Aorta (tissue), 5 donors: ENCODE measurements at places on chromosomes 7 and 10. TPM values are rescaled to one million over a fixed set of nuclear protein-coding genes. Genes with fewer than 3 reads are reported as not detected.

DNA sequence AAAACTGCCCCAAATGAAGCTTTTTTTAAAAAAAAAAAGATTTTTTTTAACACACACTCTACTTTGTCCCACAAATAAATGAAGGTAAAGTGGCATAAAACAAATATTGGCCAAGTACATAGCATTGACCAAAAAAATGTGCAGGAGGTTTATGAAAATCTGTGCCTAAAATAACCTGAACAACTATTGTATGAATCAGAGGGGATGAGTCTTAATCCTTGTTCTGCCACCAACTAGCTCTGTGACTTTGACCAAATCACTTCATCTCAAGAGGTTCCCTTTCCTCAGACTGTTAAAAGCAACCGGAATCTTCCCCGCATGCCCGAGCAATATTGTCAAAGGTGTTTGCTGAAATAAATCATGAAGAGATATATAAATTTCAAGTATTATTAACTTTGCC is 150.4 kb upstream of the NEBL start:
- no peaks in the 10 kb centered on the region for H3K36me3 ChIP-seq
- H3K27ac ChIP-seq = no peak overlapping the region
- H3K4me3 ChIP-seq = no peak overlapping the region
- DNase-seq = no peak
- no peaks in the 10 kb centered on the region for H3K27me3 ChIP-seq

The OLAH gene
- not detected for total RNA-seq

DNA sequence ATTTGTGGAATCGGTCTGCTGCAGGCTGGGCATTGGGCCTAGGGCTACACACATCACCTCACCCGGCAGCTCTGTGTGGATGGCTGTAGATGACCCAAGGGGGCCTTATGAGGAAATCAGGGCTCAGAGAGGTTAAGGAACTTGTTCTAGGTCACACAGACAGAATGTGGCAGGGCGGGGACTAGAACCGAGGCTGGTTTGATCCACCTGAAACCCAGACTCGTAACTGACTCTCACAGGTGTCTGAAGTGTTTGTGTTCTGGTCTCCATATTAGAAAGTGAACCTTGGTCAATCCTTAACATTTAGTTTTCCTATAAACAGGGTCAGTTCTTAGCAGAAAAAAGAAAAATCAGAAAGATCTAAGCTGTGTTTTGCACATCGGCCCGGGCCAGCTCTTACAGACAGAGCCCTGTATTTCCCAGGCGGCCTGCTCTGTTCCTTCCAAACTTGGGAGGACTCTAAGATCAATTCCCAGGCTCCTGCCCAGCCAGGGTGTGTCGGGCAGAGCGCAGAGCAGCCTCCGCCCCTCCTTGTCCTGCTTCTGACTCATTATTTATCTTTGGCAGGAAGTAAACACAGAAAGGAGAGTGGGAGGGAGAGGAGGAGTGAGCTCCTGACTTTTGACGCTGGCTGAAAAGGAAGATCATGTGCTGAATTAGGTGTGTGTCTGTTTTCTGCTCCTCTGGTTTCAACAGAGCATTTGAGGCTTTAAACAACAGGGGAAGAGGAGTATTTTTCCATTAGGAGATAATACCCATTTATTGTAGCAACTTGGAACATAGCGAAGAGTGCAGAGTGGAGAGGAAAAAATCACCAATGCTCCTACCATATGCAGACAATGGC is 74.1 kb downstream of the TACC2 start:
- H3K36me3 ChIP-seq = no peaks in the 10 kb centered on the region
- H3K27me3 ChIP-seq = no peaks in the 10 kb centered on the region
- peak; percentile 87 for DNase-seq
- H3K4me3 ChIP-seq = no peak overlapping the region
- peak overlapping the region; percentile 0 for H3K27ac ChIP-seq

DNA sequence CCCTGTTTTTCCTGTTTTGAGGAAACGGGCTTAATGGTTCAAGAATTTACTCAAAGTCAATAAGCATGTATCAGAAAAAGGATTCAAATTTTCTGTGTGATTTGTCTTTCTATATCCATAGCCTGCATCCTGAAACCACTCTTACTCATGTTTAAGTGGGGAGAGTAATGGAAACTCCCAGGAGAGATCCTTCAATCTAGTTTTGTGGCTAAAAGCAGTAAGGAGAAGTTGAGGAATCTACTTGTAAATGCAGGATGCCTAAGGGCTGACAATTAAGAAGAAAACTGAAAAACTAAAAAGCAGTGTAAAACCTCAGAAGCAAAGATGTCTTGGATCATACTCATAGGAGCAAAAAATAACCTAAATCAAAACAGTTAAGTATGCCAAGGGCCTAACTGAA is 68.1 kb upstream of the GRID1 start:
- H3K36me3 ChIP-seq = no peaks in the 10 kb centered on the region
- no peaks in the 10 kb centered on the region for H3K27me3 ChIP-seq
- no peak for DNase-seq
- H3K4me3 ChIP-seq = no peak overlapping the region
- H3K4me1 ChIP-seq = no peaks in the 10 kb centered on the region
- no peak overlapping the region for H3K27ac ChIP-seq

DNA sequence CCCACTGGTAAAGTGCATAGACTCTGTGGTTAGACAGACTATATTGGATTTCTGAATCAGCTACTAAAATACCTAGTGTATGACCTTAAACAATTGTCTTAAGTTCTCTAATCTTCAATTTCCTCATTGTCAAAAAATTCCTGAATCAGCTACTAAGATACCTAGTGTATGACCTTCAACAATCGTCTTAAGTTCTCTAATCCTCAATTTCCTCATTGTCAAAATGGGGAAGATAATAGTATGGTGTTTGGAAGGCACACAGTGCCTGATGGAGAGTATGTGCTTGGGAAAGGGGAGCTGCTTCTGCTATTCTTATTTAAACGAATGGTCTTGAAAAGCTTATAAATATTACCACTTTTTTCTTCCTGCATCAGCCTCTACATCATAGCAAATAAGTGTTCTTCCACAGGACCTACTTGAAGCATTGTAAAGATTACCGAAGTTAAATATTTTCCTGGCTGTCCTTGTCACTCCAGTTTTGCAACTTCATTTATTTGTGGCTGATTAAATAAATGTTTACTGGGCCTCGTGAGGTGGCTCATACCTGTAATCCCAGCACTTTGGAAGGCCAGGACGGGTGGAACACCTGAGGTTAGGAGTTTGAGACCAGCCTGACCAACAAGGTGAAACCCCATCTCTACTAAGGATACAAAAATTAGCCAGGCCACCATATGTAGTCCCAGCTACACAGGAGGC is 64.4 kb upstream of the ITGA8 start:
- H3K27me3 ChIP-seq = no peaks in the 10 kb centered on the region
- no peak overlapping the region for H3K27ac ChIP-seq
- H3K4me1 ChIP-seq = no peaks in the 10 kb centered on the region
- no peaks in the 10 kb centered on the region for H3K36me3 ChIP-seq
- DNase-seq = no peak
- H3K4me3 ChIP-seq = no peak overlapping the region

DNA sequence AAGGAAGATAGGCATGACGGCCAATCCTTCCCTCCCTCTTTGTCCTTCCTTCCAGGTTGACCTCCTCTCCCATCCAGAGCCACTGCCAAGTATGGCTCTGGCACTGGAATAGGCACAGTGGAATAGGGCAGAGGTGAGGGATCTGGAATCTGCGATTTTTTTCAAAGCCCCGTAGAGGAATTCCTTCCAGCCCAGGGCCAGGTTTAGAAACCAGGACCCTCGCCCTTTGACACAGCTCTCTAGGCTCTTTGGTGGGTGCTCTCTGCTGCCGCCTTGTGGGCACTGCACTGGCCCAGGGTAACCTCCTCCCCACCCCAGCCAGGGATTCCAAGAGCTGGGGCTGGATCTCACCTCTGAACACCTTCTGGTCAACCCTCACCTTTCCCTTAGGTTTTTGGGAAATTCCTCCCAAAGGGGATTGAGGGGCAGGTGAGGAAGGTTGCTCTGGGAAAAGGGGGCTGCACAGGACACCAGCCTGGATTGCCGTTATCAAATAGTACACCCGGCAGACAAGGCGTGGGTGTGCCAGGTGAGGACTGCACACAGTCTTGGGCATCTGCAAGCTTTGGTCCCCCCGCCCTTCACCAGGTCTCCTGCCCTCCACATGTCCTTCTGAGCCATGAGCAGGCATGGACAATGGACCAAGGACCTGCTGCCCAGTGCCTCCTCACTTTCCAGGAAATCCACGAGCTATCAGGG is 22.8 kb downstream of the C10orf105 start:
- peak; percentile 89 for DNase-seq
- H3K4me1 ChIP-seq = no peaks in the 10 kb centered on the region
- no peak overlapping the region for H3K4me3 ChIP-seq
- H3K27me3 ChIP-seq = no peaks in the 10 kb centered on the region
- no peaks in the 10 kb centered on the region for H3K36me3 ChIP-seq

DNA sequence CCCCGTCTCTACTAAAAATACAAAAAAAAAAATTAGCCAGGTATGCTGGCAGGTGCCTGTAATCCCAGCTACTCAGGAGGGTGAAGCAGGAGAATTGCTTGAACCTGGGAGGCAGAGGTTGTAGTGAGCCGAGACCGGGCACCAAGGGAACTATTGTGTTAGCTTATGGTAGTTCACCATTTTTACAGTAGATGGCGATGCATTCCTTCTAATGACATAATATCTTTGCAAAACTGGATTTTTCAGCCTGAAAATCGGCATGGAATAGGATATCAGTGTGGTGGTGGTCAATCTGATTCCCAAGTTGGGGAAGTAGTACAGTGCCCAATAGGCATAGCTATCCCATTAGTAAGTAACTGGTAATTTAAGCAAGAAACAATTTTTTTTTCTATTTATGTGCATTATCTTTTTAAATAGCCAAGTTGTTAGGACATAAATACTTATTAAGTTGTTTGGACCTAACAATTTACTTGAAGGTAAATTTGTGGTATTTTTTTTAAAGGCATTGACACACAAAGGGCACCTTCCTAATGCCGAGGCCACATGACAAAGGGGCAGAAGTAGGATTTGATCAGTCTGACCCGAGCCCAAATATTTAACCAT is 17.6 kb upstream of the IMPDH1 start:
- DNase-seq = no peak
- H3K27me3 ChIP-seq = no peaks in the 10 kb centered on the region
- no peak overlapping the region for H3K4me3 ChIP-seq
- H3K36me3 ChIP-seq = no peaks in the 10 kb centered on the region
- no peaks in the 10 kb centered on the region for H3K4me1 ChIP-seq

- no peaks in the 10 kb centered on the region for H3K4me1 ChIP-seq
- peaks cover 3% of the 10 kb centered on the region for H3K27me3 ChIP-seq
- no peak overlapping the region for H3K4me3 ChIP-seq
- no peaks in the 10 kb centered on the region for H3K36me3 ChIP-seq
- H3K27ac ChIP-seq = no peak overlapping the region
- DNase-seq = no peak
Measured at GRCh38 chr7:68438811-68439210, 1159.5 kb upstream of the AUTS2 start.

The TMEM229A gene
- not detected for total RNA-seq

The RBP3 gene
- not detected for total RNA-seq

The TEX36 gene
- total RNA-seq = not detected

DNA sequence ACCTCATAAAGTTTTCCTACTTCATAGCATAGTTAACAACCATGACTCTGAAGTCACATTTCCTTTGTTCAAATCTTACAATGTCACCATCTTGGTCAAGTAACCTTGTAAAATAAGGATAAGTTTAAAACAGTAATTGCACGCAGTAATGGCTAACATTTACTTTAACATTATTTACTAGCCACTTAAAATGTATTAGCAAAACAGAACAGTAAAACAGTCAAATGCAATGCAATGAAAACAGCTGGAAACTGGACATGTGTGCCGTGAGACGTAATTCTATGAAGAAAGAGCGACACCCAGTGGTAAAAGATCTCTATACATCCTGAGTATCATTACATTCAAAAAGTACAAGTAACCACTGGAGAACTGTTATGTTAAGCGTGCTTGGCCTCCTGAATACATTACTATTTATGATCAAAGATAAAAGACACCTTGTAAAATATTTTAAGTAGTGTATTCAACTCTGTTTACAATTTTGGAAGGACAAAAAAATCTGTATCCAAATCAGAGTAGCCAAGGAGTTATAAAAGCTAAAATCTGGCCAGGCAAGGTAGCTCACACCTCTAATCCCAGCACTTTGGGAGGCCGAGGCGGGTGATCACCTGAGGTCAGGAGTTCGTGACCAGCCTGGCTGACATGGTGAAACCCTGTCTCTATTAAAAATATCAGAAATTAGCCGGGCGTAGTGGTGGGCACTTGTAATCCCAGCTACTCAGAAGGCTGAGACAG is 27.2 kb downstream of the ATE1 start:
- no peaks in the 10 kb centered on the region for H3K36me3 ChIP-seq
- no peaks in the 10 kb centered on the region for H3K27me3 ChIP-seq
- H3K27ac ChIP-seq = no peak overlapping the region
- no peak for DNase-seq
- H3K4me1 ChIP-seq = no peaks in the 10 kb centered on the region
- no peak overlapping the region for H3K4me3 ChIP-seq

The PON3 gene
- total RNA-seq = 5.5 TPM

The CD36 gene
- total RNA-seq = 114 TPM

DNA sequence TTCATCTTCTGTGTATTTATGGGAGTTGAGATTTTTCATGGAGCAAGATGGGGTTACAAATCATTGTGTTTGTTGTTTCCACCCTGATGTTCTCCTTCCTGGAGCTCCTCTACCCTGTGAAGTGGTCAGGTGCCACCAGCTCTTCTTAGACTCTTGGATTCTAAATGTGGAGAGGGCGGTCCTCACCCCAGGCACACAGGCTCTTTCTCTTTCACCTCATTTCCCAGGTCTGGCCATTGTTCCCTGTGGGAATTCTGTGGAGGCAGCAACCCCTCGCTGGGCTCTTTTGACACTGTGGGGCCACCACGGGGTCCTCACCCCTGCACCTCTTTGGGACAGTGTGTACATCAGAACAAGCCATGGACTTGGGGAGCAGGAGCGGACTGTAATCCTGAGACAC is 95.9 kb downstream of the TRRAP start:
- peaks cover 4% of the 10 kb centered on the region for H3K36me3 ChIP-seq
- H3K4me1 ChIP-seq = no peaks in the 10 kb centered on the region
- DNase-seq = no peak
- H3K4me3 ChIP-seq = no peak overlapping the region
- no peak overlapping the region for H3K27ac ChIP-seq
- H3K27me3 ChIP-seq = no peaks in the 10 kb centered on the region

The GPR37 gene
- total RNA-seq = 0.99 TPM

- H3K36me3 ChIP-seq = no peaks in the 10 kb centered on the region
- DNase-seq = no peak
- H3K4me3 ChIP-seq = no peak overlapping the region
- H3K27ac ChIP-seq = no peak overlapping the region
- H3K4me1 ChIP-seq = no peaks in the 10 kb centered on the region
Measured at GRCh38 chr10:45253183-45253914, 62.1 kb downstream of the OR13A1 start.

The CDK1 gene
- 3.1 TPM for total RNA-seq

The OR2A7 gene
- 1.5 TPM for total RNA-seq

GRCh38 chr7:92528958-92529264 is 316 bp downstream of the RBM48 start:
- H3K4me3 ChIP-seq = peak overlapping the region; percentile 84
- DNase-seq = no peak

DNA sequence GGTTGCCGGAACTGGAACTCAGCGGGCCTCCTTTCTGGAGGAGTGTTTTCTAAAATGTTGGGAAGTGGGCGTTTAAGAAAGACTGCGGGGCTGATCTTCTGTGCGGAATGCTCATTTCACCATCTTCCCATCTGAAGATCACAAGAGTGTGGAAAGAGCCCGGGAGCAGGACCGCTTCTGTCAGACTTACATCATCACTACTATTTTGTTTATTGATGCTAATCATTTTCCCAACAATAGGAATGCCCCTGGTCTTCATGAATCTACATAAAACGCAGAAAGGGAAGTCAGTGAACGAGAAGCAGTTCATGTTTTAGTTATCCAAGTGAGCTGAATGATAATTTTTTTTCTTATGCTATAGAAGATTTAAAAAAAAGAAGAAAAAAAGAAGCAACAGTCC is 447.8 kb upstream of the MKI67 start:
- no peaks in the 10 kb centered on the region for H3K4me1 ChIP-seq
- H3K27ac ChIP-seq = no peak overlapping the region
- H3K36me3 ChIP-seq = no peaks in the 10 kb centered on the region
- H3K4me3 ChIP-seq = no peak overlapping the region
- no peak for DNase-seq
